ENCODE measurements at places on chromosomes 5 and 9.

DNA sequence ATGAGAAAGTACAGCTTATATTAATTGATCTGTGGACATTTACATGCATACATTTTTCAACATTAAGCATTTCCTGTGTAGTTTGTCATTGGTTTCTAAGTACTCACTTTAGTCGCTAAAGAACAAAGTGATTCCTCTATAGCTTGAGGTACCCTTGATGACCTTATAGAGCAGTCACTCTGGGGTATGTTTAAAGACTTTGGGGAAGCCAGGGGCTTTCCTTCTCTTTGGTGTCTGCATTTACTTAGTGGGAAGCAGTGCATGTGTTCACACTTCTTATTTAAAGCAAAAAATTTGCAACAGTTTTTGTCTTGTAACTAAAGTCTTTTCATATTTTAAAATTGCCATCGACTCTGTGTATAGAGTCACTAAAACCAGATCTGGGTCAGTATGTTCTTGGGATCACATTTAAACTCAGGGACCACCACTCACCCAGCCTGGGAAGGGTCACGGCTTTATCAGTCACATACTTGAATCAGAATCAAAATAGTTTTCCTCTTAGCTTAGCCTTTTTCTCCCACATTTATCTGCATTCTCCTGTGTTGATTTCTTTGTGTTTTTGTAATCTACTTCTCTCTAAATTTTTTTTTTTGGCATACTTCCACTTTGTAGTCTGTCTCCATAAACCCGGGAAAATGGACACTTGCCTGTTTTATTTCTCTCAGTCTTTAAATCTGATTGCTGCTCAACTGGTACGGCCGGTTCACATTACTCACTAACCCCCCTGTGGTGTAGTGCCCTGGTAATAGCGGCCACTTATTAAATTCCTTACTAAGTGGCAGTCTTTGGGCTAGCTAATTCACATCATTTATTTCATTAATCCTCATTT is 143.9 kb upstream of the FBN2 start:
- DNase-seq: no peak

- no peak for DNase-seq
These were observed 50.2 kb upstream of the SLC44A1 start for GRCh38 chr9:105194234-105194633.

DNA sequence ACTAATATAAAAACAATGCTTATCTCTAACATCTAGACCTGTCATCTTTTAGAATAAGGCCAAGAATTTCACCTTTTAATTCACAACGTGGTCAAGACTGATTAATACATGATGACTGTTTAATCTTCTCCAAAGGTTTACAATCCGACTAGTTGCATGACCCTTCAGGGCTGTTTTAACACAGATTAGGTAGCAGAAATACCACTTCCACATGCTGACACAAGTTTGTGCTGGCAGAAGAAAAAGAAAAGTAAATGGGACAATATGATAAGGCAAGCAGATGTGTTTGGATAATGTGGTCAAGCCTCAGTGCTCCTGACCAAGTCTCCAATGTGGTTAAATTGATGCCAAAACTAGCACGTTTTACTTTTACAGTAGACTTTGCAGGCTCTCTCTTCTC is 31.1 kb downstream of the SEMA6A start:
- DNase-seq: no peak

DNA sequence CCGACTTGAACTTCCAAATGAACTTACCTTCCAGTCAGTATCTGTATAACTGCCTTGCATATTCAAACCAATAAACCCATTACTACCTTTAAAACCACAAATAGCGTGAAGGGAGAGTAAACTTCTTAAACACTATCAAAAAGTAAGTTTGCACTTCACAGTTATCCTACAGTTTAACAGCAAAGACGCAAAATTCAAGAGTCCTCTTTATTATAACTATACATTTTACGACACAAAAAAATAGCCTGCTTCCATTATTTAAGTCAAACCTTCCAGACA is 1.8 kb downstream of the PTBP3 start:
- DNase-seq: no peak

GRCh38 chr5:18745042-18745987 is 1111.1 kb downstream of the TAF11L14 start:
- peak; percentile 52 for DNase-seq

DNA sequence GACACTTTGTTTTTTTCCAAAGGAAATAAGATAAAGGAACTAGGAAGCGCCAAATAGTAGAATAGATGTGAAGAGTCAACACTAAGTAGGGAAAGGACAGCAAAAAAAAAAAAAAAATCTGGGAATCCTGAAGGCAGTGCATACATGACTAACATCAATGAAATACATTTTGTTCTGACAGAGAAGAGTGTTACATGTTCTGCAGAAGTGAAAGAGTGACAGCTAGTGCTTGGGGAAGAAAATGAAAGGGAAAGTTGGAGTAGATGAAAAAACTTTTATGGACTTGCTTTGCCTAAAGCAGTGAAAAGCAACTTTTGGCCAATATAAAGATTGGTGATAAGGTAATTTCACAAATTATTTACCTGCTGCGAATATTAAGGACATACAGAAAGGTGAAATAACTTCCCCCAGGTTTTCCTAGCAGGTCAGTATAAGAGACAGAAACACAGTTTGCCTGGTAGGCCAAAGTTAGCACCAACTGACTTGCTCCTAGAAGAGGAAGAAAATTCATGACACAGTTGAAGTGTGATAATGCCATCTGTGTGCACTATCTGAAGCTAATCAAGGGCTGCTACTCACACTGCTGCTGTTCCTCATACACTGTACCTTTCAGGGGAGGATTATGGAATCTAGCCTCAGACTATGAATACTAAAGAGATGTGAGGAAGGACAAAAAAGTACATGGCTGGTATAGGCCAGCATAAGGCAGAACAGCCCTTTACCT is 38.6 kb downstream of the RANBP6 start:
- no peak for DNase-seq

DNA sequence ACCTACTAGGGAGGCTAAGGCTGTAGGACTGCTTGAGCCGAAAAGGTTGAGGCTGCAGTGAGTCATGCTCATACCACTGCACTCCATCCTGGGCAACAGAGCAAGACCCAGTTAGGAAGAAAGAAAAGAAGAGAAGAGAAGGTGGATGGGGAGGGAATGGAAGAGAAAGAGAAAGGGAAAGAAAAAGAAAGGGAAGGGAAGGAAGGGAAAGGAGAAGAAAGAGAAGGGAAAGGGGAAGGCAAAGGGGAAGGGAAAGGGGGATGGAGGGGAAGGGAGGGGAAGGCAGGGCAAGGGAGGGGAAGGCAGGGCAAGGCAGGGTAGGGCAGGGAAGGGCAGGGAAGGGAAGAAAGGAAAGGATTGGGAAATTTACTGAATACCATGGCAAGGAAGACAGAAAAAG is 157.0 kb downstream of the ACTL7B start:
- no peak for DNase-seq

GRCh38 chr9:123773783-123774182 is 156.1 kb downstream of the DENND1A start:
- DNase-seq: no peak

GRCh38 chr5:115461506-115462290 is 82.9 kb downstream of the FEM1C start:
- peak; percentile 16 for DNase-seq

DNA sequence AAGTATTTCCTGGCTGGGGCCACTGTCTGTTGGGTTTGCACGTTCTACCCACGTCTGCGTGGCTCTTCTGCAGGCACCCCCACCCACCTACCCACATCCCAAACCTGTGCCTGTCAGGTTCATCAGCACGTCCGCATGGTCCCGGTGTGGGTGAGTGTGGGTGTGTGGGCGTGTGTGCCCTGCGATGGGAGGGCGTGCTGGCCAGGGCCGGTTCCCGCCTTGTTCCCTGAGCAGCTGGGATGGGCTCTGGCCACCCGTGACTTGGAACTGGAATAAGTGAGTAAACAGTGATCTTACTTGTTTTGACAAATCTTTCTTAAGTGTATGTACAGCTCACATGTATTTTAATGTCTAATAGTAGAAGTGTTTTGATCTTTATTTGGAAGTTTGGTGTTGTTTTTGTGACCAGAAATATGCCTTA is 20.4 kb downstream of the ERGIC1 start:
- no peak for DNase-seq

- peak; percentile 50 for DNase-seq
These were observed 778 bp upstream of the PPP6C start for GRCh38 chr9:125190361-125190801.

DNA sequence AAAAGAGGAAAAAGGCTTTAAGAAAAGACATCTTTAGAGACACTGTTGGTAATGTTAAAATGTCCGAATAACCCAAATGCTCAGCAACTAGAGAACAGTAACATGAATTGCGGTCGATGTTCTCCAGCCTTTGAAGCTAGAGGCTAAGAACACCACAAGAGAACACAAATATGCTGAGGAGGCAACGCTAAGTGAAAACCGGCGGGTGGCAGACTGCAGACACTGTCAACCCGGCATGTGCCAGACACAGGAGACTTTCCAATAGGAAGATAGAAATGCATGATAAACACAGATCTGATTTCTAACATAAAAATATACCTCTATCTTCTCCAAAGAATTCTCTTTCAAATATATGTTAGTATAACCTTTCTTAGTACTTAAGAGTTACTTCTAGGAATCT is 18.4 kb upstream of the DDX41 start:
- DNase-seq: no peak

- DNase-seq: no peak
These were observed 108.0 kb downstream of the STARD4 start for GRCh38 chr5:111404270-111404769.

- DNase-seq: no peak
These were observed 65.7 kb downstream of the PTCH1 start for GRCh38 chr9:95451065-95451426.

GRCh38 chr5:128315671-128316070 is 222.4 kb downstream of the FBN2 start:
- DNase-seq: no peak

DNA sequence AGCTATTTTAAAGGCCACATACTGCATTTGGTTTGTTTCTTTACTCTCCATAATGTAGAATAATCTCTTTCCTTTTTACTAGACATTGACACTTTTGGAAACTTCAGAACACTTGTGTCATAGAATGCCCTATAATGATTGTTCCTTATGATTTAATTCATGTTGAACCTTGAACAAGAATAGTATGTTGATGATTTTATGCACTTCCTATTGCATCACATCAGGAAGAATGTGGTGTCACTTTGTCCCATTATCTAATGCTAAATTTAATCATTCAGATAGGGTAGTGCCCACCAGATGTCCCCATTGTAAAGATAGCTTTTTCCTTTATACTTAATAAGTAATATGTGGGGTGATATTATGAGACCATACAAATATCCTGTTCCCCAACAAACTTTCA is 19.4 kb upstream of the DEPDC1B start:
- DNase-seq: no peak

DNA sequence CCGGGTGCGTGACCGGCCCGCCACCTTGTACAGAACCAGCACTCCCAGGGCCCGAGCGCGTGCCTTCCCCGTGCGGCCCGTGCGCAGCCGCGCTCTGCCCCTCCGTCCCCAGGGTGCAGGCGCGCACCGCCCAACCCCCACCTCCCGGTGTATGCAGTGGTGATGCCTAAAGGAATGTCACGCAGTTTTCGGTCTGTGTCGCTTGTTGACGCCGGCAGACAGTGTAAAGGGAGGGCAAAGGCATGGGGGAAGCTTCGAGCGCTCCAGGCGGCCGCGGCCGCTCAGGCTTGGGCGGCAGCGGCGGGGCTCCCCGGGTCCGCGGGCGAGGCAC is 1.3 kb downstream of the LRRC26 start:
- DNase-seq: no peak

DNA sequence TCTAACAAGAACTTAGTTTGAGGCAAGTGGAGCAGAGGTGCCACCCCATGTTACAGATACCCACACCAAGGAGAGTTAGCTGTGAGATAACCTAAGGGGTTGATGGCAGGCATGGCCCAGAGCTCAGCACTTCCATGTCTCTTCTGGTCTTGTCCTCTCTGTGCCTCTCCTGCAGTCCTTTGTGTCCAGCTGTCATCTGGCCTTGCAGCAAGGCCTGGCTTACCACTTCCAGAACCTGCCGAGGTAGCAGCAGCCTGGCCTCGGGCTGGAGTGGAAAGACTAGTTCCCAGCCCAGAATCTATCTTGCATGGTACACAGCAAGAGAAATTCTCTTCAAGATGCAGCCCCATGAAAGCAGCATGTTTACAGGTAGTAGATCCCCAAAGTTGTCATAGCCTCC is 41.5 kb downstream of the PIP5K1B start:
- no peak for DNase-seq

DNA sequence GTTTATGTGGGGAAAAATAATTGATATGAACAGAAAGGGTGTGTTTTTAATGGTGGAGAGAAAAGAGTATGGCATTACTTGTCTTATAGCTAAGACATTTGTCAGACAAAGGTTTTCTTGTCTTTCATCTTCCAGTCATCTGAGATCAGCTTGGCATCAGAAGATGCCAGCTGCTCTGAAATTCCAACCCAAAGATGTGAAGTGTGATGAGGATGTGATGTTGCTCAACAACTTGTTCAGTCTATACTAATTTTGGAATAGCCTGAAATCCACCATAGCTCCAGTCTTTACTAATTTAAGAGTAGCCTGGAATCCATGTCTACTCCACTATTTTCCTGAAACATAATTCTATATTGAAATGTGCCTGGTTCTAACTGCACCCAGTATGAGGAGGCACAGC is 182.3 kb downstream of the CFAP90 start:
- no peak for DNase-seq

DNA sequence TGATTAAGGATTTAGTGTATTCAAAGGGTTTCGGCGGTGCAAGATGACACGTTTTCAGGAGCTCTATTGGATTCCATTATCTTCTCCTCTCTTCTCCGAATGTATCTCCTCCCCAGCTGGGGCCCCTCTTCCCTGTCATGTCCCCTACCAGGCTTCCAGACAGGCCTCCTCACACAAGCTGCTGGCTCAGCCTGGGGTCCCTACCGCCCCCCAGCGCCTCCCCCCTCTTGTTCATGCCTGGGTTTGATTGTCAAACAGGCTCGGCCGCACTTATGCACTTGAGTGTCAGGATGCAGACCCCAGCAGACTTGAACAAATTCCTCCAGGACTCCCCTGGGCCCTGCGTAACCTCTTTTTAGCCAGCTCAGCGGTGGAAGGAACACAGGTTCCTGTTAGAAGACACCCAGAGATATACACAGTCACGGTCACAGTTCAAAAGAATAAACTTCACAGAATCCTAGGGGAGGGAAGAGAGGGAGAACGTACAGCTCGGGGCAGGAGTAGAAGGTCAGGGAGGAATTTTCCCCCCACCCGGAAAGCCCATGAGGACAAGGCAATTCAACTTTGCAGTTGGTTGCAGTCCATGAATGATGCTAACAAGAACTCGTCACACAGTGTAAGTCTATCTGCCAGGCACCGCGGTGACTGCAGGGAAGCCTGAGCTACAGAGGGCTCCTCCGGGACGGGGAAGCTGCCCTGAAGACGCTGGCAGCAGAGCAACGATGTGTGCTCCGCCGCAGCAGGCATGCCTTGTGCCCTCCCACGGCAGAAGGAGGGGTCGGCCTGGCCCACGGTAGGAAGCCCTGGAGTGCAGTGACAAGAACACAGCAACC is 560.0 kb downstream of the BNC2 start:
- DNase-seq: no peak

DNA sequence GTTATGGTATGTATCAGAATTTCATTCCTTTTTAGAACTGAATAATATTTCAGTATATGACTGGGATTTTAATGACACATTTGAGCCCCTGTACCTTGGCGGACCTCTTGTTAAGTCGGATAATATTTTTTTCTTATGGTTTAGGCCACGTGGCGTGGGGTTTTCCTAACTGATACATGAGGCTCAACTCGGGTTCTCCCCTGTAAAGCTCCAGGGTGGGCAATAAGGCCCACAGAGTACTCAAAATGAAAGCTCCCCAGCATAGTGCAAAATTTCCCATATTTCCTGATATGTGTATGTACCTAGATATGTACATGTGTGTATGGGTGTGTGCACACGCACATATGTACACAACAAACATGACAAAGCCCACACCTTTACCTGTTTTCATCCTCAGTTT is 24.5 kb downstream of the TICAM2 start:
- DNase-seq: no peak

Measured in SJCRH30 (cell line).